ENCODE measurements at places on chromosomes 7 and 10. TPM values are rescaled to one million over a fixed set of nuclear protein-coding genes. Genes with fewer than 3 reads are reported as not detected.

Gene PPP1R17
- total RNA-seq, result not detected

Gene SH2D4B
- total RNA-seq, result not detected

Gene OR6V1
- total RNA-seq, result not detected

Gene SLC13A1
- not detected for total RNA-seq

Gene VPS41
- total RNA-seq, result 23.3 TPM

Gene CD36
- not detected for total RNA-seq

Gene OR6B1
- not detected for total RNA-seq

Gene MSRB2
- total RNA-seq, result 16.1 TPM

Gene FAM180A
- 0.06 TPM for total RNA-seq

Gene CFAP70
- 0.18 TPM for total RNA-seq

Gene GJD4
- not detected for total RNA-seq

Gene METTL27
- 8.2 TPM for total RNA-seq

Gene FAM25G
- 1.5 TPM for total RNA-seq

Gene NAT16
- 0.12 TPM for total RNA-seq

Gene TMEM184A
- total RNA-seq, result 7.7 TPM

Gene MNX1
- total RNA-seq, result 4.7 TPM

Gene MYH16
- total RNA-seq, result 0.39 TPM

Gene GPER1
- total RNA-seq, result 1.2 TPM

Gene ZNF33A
- 7.9 TPM for total RNA-seq

Gene CLRN3
- not detected for total RNA-seq

Gene FAM24B
- total RNA-seq, result 11.9 TPM

Gene CNPY1
- total RNA-seq, result not detected

Gene AKR1D1
- total RNA-seq, result not detected

Gene POLR2J
- 107 TPM for total RNA-seq

Gene OR2A12
- total RNA-seq, result not detected

Gene GIMAP8
- total RNA-seq, result not detected

Gene NANOS1
- 2.8 TPM for total RNA-seq

Gene DUS4L
- total RNA-seq, result 11.1 TPM

Gene TWIST1
- total RNA-seq, result 3.2 TPM

Gene DBF4
- 29.6 TPM for total RNA-seq

Gene TRIM50
- not detected for total RNA-seq

Gene MBL2
- total RNA-seq, result not detected

Data from A549 treated with Hydrocortisone at 1 μM for 4 hours (cell line).